ENCODE measurements at places on chromosomes 2 and 18.
A peak's percentile ranks its signal among the peaks of the same experiment; 100 is the strongest.

- DNase-seq: no peak
These were observed 16.2 kb downstream of the TANC1 start for GRCh38 chr2:158984604-158985135.

DNA sequence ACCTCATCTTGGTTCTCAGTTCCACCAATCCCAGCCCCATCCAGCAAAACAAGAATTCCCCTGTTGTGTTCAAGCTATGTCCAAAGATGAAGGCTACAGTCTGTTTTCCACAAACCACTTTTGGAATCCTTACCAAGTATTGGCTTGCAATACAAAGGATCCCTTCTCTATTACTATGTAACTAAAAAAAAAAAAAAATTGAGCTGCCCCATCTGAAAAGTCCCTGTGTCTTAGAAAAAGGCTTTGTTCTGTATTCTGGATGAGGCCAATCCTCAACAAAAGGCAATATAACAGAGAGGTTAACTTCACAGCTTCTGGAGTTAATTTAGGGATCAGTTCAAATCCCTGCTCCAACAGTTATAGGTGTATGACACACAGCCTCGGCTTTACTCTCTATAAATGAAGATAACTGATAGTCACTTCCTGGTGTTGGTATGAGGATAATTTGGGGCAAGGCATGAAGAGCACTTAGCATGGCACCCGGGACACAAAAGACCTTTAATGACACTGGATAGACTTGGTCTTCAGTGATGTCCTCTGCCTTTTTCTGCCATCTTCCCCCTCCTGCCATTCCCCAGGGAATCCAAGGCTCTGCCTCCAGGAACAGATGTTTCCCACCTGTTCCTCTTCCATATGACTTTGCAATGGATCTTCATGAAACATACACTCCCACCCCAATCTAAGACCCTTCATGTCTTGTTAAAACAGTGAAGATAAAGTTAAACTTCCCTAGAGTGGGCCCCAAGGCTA is 61.2 kb upstream of the ATL2 start:
- DNase-seq: no peak

- no peak for DNase-seq
These were observed 107.4 kb downstream of the CLIP4 start for GRCh38 chr2:29222381-29223179.

DNA sequence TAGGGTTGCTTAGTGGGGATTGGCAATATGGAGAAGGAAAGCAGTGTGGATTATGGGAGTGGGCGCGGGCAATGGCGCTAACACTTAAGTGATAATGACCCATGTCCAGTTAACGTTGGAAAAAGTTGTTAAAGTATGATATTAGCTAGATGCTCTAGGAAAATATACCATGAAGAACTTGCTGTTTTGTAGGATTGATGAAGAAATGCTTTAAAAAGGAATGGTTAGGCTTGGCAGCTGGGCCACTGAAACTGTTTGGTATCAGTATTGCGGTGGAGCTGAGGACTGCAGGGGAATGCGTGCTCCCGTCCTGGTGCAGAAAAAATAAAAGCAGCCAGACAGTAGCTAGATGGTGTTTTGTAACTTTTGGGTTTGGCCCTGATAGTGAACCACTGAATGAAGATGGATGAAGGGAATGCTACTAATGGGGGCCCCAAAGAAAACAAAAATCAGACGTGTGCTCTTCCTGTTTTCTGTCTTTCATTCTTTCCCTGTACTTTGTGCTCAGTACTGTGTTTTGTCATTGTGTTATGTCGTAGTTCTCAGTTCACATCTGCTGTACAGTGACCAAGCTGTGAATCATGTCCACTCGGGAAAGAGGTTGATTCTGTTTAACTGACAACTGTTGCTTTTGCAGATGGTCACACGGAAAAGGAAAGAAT is 999 bp downstream of the INSIG2 start:
- peak; percentile 61 for DNase-seq

DNA sequence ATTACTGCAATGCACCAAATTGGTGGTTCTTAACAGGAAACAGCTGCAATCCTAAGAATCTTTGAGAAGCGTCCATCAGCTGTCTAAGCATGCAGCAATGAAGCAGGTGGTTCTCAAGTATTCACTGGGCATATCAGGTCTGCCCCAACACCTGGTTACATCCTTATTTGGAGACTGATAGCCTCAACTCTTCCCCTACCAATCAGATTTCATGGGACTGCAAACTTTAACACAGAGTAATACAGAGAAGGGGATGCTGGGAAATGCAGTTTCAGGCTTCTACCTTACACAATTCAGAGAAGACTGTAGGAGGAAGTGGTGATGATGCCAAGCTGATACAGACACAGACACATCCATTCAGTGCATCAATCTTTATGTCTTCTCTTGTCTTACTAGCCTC is 240.5 kb downstream of the BCL2 start:
- peak; percentile 81 for DNase-seq

DNA sequence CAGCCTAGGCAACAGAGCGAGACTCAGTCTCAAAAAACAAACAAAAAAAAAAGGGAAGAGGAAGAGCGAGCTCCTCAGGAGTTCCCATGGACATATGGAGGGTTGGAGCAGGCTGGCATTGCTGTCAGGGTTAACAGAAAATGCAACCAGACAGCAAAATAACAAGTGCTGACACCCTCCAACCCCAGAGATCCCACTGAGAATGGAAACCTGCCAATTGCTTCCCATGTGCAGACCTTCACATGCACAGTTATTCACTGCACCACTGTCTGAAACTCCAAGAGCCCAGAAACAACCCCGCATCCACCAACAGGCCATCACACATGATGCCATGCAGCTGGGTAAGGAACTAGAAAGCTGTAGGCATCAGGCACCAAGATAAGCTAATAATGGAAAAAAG is 43.5 kb downstream of the TFCP2L1 start:
- no peak for DNase-seq

DNA sequence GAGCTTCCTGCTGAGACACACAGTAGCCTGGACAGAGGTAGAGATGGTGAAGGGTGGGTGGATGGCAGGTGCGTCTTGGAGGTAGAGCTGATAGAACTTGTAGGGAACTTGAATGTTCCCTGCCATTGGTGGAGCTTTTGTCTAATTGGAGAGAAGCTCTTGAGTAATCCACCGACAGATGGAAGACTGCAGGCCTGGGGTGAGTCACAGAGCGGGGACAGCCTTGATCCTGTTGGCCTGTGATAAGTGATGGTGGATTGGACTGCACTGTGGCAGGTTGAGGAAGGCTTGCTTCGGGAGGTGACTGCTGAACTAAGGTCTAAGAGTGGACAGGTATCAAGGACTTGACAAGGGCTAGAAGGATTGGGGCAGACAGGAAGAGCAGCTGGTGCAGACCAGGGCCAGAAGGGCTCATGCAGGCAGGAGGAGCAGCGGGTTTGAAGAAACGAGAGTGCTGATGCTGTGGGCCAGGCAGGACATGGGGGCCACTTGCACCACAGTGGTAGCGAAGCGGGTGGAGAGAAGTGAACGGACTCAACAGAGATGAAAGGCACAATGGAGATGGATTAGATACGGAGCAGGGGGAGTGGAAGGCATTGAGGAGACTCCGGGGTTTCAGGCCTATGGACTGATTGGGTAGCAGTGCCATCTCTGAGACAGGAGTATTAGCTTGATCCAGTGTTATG is 16.3 kb downstream of the CABLES1 start:
- DNase-seq: no peak

DNA sequence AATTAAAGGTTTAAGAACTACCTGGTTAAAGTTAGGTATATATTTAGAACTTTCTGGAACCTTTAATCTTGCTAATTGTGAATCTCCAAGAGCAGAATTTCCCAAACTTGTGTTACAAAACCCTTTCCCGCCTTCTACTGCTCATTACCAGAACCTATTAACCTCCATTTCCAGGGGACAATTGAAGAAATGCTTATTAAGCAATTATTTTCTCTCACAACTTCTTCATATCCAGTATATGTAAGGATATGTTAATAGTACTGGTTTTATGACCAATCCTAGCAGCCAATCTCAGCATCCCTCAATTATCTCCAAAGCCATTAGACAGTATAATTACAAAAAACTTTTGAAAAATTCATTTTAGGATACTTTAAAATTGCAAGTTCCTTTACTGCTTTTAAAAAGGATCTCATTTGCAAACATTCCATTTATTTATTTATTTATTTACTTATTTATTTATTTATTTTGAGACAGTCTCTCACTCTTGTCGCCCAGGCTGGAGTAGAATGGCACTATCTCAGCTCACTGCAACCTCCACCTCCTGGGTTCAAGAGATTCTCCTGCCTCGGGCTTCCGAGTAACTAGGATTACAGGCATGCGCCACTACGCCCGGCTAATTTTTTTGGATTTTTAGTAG is 3.7 kb downstream of the GFPT1 start:
- DNase-seq: no peak

- no peak for DNase-seq
These were observed 190.1 kb upstream of the GLI2 start for GRCh38 chr2:120545521-120546047.

- no peak for DNase-seq
These were observed 218.9 kb upstream of the COPS8 start for GRCh38 chr2:236866542-236867340.

GRCh38 chr2:127128445-127128904 is 21.5 kb upstream of the BIN1 start:
- DNase-seq: peak; percentile 96
